ENCODE measurements at places on chromosomes 1 and 21. TPM values are rescaled to one million over a fixed set of nuclear protein-coding genes. Genes with fewer than 3 reads are reported as not detected.

DNA sequence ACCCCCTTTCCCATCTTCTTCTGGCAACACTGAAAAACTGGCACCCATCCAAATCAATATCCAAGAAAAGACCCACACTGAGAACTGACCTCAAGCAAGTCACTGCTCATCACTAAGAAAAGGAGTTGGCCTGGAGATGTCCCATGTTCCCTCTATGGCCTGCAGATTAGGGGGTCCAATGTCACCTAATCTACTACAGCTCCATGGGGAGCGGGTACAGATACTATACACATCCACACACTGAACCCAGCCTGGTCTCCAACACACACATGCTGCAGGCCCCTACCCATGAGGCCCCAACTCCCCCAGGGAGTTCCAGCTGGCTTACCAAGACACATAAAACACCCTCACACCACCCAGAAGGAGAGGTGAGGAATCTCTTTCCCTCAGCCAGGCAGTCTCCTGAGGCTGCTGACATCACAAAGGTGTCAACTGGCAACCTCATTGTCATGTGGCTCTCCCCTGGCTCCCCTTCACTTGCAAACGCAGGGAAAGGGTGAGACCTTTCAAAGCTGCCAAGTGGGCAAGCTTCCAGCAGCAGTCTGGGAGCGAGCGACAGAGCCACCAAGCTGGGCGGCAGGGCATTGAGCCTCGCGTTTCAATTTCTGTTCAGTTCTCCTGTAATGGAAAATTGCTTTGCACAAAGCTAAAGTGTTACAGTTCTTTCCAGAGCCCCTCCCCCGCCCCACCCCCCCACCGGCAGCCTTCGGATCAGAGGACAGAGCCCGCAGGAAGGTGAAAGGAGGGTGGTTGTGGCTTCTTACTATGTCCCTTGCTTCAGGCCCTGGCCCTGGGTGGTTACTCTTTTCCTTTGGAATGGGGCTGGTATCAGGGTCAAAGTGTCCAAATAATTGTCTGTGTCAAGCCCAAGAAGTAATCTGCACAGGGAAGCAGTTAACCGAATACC lies at the start of gene LRRC52:
Gene LRRC52, plus strand, starts transcription at position 469 of the 907 bp plus-strand sequence. Its CDS starts 297 bp downstream, at position 766.
- H3K36me3 ChIP-seq = no peaks in the 10 kb centered on the region
- no peaks in the 10 kb centered on the region for H3K4me1 ChIP-seq
- no peak within 1 kb of the TSS for H3K27ac ChIP-seq
- DNase-seq = no peak
- no peaks in the 10 kb centered on the region for H3K27me3 ChIP-seq

DNA sequence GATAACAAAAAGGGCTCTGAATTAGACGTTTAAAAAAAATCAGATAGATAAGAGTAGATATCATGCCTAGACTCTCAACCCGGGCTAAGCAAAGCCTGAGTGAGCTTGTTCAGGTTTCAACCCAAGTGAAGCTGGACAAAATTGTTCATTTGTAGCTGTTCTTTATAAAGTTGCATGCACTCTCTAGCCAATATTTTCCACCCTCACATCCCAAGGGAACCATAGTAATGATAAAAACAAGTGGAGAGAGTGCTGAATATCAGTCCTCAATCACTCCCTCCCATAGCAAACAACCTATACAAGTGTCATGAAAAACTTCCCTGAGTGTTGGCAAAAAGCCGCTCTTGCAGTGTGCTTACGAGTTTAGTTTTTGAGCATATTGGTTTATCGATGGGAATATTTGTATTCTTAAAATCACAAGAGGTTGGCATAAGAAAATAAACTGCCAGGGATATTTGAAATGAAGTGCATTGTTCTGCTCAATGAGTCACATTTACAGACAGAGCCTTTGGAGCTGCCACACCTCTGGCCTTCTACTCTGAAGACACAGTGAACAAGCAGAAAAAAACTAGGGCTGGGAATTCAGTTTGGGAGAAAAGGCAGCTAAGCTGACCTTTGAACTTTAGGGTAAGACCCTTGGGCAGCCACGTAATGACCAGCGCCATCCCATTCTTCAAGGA lies 2.2 kb upstream of the CLCA2 start:
- DNase-seq = no peak
- no peaks in the 10 kb centered on the region for H3K4me1 ChIP-seq
- H3K36me3 ChIP-seq = no peaks in the 10 kb centered on the region
- H3K27ac ChIP-seq = no peak overlapping the region
- H3K4me3 ChIP-seq = no peak overlapping the region
- no peaks in the 10 kb centered on the region for H3K27me3 ChIP-seq

DNA sequence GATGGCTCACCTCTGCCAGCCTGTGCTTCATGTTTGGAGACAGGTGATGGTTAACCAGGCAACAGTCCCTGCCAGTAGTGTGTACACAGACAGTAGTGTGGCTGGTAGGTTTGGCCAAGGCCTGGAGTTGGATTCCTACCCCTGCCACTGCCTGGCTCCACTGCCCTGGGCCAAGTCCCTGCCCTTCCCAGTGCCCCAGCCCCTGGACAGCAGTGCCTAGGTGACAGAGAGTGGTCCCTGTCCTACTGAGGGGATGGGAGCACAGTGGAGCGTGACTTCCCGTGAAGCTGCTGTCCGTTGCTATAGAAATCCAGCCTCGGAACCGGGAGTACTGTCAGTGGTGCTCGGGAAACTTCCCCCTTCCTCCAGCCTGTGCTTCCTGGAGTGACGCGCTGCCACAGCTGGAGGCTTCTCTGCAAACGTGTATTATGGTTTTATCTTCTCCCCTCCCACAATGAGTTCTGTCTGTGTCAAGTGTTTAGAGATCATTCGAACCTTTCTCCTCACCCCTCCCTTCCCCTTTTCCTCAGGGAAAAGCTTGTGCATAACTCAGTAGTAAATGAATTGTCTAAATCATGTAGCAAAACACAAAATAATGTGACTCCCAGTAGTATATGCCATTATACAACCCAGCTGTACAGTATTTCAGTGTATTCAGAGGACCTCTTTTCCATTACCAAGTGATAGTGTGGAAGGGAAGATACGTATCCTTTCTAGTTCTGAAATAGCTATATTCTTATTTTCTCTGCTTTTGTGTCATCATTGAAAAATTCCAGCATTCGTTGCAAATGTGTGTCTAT lies 73.4 kb downstream of the GALNT2 start:
- no peak overlapping the region for H3K4me3 ChIP-seq
- H3K27me3 ChIP-seq = no peaks in the 10 kb centered on the region
- peaks cover 87% of the 10 kb centered on the region for H3K4me1 ChIP-seq

DNA sequence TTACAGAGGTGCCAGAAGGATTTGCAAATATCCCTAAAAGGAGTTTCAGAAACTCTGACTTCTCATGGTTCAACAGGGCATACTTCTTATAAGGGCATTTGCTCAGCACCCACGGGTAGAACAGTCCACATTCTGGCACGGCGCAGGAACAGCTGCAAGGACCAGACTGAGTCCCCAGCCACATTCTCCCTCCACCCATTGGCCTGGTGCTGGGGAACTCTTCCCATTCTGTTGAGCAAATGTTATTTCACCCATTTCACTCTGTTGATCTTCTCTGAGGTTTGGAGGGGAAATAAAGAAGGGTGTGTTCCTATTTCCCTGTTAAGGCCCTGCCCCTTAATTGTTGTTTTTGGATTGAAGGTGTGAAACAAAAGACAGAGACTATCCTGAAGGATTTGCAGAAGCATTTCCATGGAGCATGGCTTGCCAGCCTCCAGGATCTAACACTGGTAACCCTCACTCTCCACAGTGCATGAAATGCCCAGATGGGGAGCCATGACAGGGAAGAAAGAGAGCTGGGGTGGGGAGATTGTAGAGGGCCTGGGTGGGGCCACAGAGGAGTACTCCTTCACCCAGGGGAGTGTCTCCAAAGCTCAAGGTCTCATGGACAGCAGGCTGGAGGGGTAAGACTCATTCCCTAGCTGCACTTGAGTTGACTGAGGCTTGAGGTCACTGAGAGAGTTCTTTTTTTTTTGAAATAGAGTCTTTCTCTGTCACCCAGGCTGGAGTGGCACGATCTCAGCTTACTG lies 35.0 kb downstream of the INAVA start:
- no peaks in the 10 kb centered on the region for H3K4me1 ChIP-seq
- no peaks in the 10 kb centered on the region for H3K36me3 ChIP-seq
- no peak overlapping the region for H3K4me3 ChIP-seq
- DNase-seq = no peak

Gene LEMD1
- total RNA-seq = not detected

DNA sequence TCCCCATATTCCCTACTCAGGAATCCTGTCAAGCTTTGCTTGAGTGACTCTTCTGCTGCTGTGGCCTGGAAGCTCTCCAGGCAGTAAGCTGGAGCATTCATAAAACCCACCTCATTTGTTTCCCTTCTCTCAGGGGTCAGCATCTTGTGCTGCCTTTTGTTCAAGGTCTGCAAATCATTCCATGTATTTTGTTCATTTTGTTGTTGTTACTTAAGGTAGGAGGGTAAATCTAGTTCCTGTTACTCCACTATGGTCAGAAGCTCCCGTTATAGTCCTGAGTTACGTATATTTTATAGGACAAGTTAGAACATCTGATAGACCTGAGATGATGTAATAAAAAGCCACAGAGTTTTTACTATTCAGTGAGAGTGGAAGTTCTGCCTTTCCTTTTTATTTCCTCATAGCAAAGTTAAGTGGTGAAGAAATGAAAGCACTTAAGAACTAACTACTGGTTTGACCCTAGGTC lies 9.9 kb downstream of the SYNJ1 start:
- no peaks in the 10 kb centered on the region for H3K36me3 ChIP-seq
- H3K4me1 ChIP-seq = no peaks in the 10 kb centered on the region
- no peaks in the 10 kb centered on the region for H3K27me3 ChIP-seq
- no peak overlapping the region for H3K27ac ChIP-seq
- no peak overlapping the region for H3K4me3 ChIP-seq

DNA sequence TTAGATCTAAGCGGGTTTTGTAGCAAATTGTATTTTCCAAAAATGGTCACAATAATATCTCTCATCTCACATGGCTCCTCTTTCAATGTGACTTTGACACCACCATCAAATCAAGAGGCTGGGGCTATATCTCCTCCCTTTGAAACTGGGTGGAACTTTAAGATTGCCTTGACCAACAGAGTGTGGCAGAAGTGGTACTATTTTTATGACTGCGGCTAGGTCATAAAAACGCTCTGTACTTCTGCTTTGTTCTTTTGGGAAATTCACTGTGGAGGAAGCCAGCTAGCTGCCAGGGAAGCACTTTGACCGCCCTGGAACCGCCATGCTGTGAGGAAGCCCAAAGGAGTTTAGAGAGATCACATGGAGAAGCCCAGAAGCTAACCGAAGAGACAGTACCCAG lies 50.7 kb upstream of the ACOT11 start:
- peaks cover 42% of the 10 kb centered on the region for H3K27me3 ChIP-seq
- H3K27ac ChIP-seq = no peak overlapping the region
- H3K4me3 ChIP-seq = no peak overlapping the region
- no peak for DNase-seq
- H3K36me3 ChIP-seq = no peaks in the 10 kb centered on the region

- no peak for DNase-seq
- no peaks in the 10 kb centered on the region for H3K36me3 ChIP-seq
- no peaks in the 10 kb centered on the region for H3K4me1 ChIP-seq
- no peak overlapping the region for H3K4me3 ChIP-seq
- no peaks in the 10 kb centered on the region for H3K27me3 ChIP-seq
These were observed 43.7 kb downstream of the SRSF11 start for GRCh38 chr1:70264839-70265238.

- H3K4me3 ChIP-seq = no peak overlapping the region
- H3K27me3 ChIP-seq = no peaks in the 10 kb centered on the region
- DNase-seq = no peak
These were observed 28.3 kb downstream of the THAP3 start for GRCh38 chr1:6652986-6653385.

GRCh38 chr1:89781494-89782126 lies 39.2 kb upstream of the LRRC8D start:
- H3K27ac ChIP-seq = no peak overlapping the region
- DNase-seq = no peak
- H3K27me3 ChIP-seq = no peaks in the 10 kb centered on the region
- H3K4me1 ChIP-seq = no peaks in the 10 kb centered on the region

- peaks cover 4% of the 10 kb centered on the region for H3K4me1 ChIP-seq
- no peak overlapping the region for H3K4me3 ChIP-seq
- no peaks in the 10 kb centered on the region for H3K36me3 ChIP-seq
- no peaks in the 10 kb centered on the region for H3K27me3 ChIP-seq
- no peak for DNase-seq
These were observed 89.7 kb downstream of the TNNI3K start for GRCh38 chr1:74324684-74325448.

- DNase-seq = no peak
- no peaks in the 10 kb centered on the region for H3K36me3 ChIP-seq
- H3K4me1 ChIP-seq = no peaks in the 10 kb centered on the region
- no peaks in the 10 kb centered on the region for H3K27me3 ChIP-seq
These were observed 12.8 kb downstream of the ZFP69B start for GRCh38 chr1:40462956-40463590.

DNA sequence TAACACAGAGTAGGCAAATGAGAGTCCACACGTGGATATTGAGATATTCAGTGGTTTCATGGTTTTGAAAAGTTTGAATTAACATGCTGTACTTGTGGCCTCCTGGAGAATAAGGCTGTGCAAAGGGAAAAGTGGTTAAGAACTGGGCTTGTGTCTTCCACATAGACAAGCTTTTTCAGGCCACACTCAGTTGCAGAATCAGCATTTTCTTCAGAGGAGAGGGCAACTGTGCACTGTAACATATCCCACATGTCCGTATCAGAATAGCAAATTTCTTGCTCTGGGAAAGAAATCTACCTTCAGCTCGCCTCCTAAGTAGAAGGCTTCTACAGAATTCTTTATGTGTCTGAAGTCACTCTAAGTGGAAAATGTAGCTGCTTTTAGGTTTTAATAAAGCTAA lies 84.9 kb downstream of the ZC3H11B start:
- no peak for DNase-seq
- H3K4me1 ChIP-seq = no peaks in the 10 kb centered on the region
- no peak overlapping the region for H3K4me3 ChIP-seq
- H3K27ac ChIP-seq = no peak overlapping the region

DNA sequence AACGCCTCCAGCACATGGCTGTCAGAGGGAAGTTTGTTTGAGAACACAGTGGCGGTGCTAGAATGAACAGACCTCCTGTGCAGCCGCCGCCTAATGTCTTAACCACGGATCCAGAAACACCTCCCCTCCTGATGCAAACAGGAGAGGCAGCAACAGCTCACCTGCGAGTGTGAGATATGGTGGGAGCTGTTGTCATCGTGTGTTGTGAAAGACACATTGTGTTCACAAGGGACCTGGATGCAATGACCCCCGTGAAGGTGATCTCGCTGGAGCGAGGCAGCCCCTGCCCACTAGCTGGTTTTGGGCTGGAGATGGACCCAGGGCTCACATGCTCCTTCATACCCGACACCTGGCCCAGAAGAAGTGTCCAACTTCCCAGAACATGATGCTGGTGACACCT lies 315.3 kb upstream of the C1orf174 start:
- no peaks in the 10 kb centered on the region for H3K36me3 ChIP-seq
- no peak for DNase-seq
- H3K27me3 ChIP-seq = no peaks in the 10 kb centered on the region

- no peak overlapping the region for H3K27ac ChIP-seq
- H3K27me3 ChIP-seq = no peaks in the 10 kb centered on the region
- peaks cover 14% of the 10 kb centered on the region for H3K4me1 ChIP-seq
- no peak for DNase-seq
- no peak overlapping the region for H3K4me3 ChIP-seq
- H3K36me3 ChIP-seq = peaks cover 3% of the 10 kb centered on the region
These were observed 3.5 kb downstream of the RAB42 start for GRCh38 chr1:28595412-28596191.

All from tibial nerve (tissue), 4 donors.